ENCODE measurements at places on chromosomes 3 and 15.
A peak's percentile ranks its signal among the peaks of the same experiment; 100 is the strongest.

DNA sequence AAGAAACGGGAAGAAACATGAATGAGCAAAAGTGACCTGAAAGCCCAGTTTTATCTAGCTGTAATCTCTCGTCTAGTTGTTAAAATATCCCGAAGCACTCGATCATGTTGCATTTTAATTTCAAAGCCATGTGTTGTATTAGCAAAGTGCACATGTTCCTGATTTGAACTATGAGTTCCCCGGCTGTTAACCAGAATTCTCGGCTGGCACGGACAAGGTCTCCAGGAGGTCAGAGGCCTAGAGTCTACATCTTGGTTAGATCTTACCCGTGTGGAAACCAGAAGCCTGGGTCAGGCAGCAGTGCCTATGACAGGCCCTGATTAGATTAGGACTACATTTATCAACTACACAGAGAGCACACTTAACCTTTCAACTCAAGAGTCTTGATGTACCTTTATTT is 195.8 kb downstream of the CDIN1 start:
- no peak for DNase-seq

GRCh38 chr15:68299436-68299835 is 21.9 kb downstream of the FEM1B start:
- DNase-seq: no peak

- no peak for DNase-seq
Measured at GRCh38 chr15:67501836-67502461, 19.0 kb upstream of the C15orf61 start.

DNA sequence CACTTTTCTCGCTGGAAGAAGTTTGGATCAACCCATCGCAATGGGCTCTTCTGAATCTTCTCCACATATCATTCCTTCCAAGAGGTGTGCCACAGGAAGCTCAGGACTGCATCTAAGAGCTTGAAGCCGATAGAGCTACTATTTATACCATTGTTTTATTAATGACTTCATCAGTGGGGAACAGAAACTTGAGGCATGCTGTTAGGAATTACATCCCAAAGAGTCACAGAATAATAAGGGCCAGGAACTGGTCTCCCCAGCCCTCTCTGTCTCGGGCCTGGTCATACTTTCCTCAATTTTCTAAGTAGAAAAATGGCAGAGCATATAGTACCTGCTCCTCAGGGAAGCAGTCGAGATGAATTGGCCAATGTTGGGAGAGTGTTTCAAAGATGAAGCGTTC is 16.9 kb upstream of the C15orf61 start:
- no peak for DNase-seq

DNA sequence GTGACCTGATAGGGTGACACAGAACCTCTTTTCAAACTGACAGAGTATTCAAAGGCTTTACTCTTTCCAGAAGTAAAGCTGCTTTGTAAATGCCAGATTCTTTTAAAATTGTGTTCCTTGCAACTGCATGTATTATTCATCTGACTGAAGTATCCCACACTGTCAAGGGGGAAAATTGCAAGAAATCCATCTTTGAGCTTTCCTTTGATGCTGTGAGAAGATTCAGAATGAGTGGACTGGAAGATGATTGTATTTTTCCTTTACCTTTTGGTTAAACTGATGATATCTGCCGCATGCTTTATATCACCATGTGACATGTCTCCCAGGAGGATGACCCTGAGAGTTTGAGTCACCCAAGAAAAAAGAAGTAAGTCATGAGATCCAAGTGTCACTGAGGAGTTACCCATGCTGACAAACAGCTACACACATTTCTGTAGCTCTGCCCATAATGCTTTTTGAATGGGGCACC is 250.8 kb upstream of the CBLB start:
- no peak for DNase-seq

GRCh38 chr3:129226374-129226773 is 23.0 kb upstream of the COPG1 start:
- DNase-seq: peak; percentile 83

- no peak for DNase-seq
Measured at GRCh38 chr3:126995926-126996512, 13.1 kb downstream of the PLXNA1 start.
